Neural cell (in vitro differentiated cells): ENCODE measurements at places on chromosomes 11 and 22. TPM values are rescaled to one million over a fixed set of nuclear protein-coding genes. Genes with fewer than 3 reads are reported as not detected.

Gene INS
- not detected in 2 replicates for polyA plus RNA-seq

Gene NUP98
- polyA plus RNA-seq = 28.9 and 45.5 TPM in 2 replicates

Gene OSBP2
- polyA plus RNA-seq = 8.7 and 10.2 TPM in 2 replicates

Gene GSTT2B
- 1.3 TPM in 1 of 2 replicates, not detected in the other for polyA plus RNA-seq

Gene CLMP
- 0.14 TPM in 1 of 2 replicates, not detected in the other for polyA plus RNA-seq

Gene MMP7
- not detected in 2 replicates for polyA plus RNA-seq

Gene MYO7A
- 0.30 and 0.61 TPM in 2 replicates for polyA plus RNA-seq

Gene SCGB1C1
- polyA plus RNA-seq = not detected in 2 replicates

Gene SCN4B
- polyA plus RNA-seq = 0.61 and 0.92 TPM in 2 replicates

Gene CECR2
- 2.1 TPM in 2 replicates for polyA plus RNA-seq

Gene MMP12
- not detected in 2 replicates for polyA plus RNA-seq

Gene RAG1
- 0.12 and 0.16 TPM in 2 replicates for polyA plus RNA-seq

Gene OR5AL1
- polyA plus RNA-seq = not detected in 2 replicates

Gene H19
- polyA plus RNA-seq = not detected in 2 replicates

Gene IGLL1
- polyA plus RNA-seq = not detected in 2 replicates

Gene GUCY1A2
- 4.9 and 5.1 TPM in 2 replicates for polyA plus RNA-seq

Gene TAGLN
- 15.7 and 22.9 TPM in 2 replicates for polyA plus RNA-seq

Gene SULT4A1
- 182 and 196 TPM in 2 replicates for polyA plus RNA-seq

Gene IGLL5
- polyA plus RNA-seq = 0.19 TPM in 1 of 2 replicates, not detected in the other

Gene NTM
- polyA plus RNA-seq = 34.1 and 39.4 TPM in 2 replicates

Gene ENTHD1
- polyA plus RNA-seq = not detected in 2 replicates

Gene ATM
- 74.6 and 80.0 TPM in 2 replicates for polyA plus RNA-seq

Gene KRTAP5-7
- polyA plus RNA-seq = 0.56 and 1.2 TPM in 2 replicates

Gene CYTH4
- not detected in 2 replicates for polyA plus RNA-seq

Gene C11orf65
- 1.1 and 1.4 TPM in 2 replicates for polyA plus RNA-seq

Gene FGF3
- 3.7 and 6.0 TPM in 2 replicates for polyA plus RNA-seq

Gene ALDH3B1
- not detected in 2 replicates for polyA plus RNA-seq
